Panc1 (cell line): ENCODE measurements at places on chromosomes 7 and 10. TPM values are rescaled to one million over a fixed set of nuclear protein-coding genes. Genes with fewer than 3 reads are reported as not detected.

Gene AP3M1
- total RNA-seq: 51.5 TPM

Gene CPXM2
- not detected for total RNA-seq

Gene CNNM1
- 16.6 TPM for total RNA-seq

Gene PGAM2
- total RNA-seq: 1.3 TPM

Gene CARD11
- total RNA-seq: 0.82 TPM

Gene CDNF
- 0.39 TPM for total RNA-seq

Gene BRAF
- 26.3 TPM for total RNA-seq

Gene CYP3A5
- 0.31 TPM for total RNA-seq

Gene CCL24
- total RNA-seq: not detected

Gene NEBL
- total RNA-seq: 32.3 TPM

Gene MYPN
- 39.1 TPM for total RNA-seq

Gene CPA1
- 7.6 TPM for total RNA-seq

Gene STAG3
- 1.7 TPM for total RNA-seq

Gene SOSTDC1
- total RNA-seq: not detected

Gene LIPF
- not detected for total RNA-seq

Gene ITGB8
- total RNA-seq: 4.9 TPM

Gene IDI2
- total RNA-seq: not detected

DNA sequence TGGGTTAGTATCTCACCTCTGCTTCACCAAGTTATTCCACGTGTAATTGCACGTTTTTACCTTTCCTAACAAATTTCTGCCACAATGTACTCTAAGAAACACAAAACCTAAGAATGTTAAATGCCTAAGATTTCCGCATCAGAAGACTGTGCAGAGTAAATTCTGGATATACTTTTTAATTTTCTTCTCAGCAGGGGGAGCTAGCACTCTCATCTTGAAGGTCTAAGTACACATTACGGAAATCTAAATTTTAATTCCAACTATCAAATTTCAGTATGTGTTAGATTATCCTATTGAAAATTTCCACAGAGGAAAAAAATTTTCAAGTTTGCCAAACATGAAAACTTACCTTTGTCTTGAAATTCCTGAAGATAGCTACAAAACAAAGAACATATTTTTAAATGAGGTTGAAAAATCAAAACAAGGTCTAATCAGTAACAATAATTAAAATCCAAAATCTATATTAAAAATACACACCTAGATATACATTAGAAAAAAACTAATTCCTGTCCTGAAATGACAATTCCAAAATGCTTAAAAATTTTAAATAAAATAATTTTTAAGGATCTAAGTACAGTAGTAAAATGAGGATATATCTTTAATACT is 10.5 kb downstream of the SKAP2 start:
- DNase-seq: no peak

GRCh38 chr7:109901926-109902325 is 1189.0 kb upstream of the LRRN3 start:
- no peak for DNase-seq

DNA sequence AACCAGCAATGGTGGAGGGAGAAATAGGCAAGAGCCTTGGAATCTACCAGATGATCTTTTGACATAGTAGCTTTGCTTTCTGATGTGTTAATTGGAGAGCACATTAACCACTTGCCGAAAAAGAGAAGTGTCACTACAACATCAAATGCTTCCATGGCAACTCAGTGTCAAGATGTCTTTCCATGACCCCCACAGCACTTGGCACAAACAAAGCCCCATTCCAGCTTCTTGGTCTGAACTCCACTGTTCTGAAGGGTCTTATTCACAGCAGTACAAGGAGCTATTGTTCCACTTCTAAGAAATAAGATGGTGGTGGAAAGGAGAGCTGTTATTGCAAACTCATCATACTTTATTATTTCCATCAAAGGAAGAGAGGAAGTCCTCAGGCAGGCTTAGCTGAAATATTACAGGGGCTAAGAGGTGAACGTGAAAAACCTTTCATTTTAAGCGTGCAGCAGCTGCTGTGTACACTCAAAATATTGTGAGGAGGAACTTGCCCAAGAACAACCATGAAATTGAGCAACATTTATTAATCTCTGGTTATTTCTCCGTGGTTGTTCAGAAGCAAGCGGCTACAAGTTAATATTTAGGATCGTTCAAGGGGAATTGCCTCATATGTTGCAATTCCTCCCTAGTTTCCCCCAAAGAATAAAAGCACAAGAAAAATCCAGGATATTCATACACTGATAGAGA is 354.8 kb upstream of the CELF2 start:
- DNase-seq: no peak

- no peak for DNase-seq
Measured at GRCh38 chr10:123031124-123031523, 22.3 kb downstream of the ACADSB start.

DNA sequence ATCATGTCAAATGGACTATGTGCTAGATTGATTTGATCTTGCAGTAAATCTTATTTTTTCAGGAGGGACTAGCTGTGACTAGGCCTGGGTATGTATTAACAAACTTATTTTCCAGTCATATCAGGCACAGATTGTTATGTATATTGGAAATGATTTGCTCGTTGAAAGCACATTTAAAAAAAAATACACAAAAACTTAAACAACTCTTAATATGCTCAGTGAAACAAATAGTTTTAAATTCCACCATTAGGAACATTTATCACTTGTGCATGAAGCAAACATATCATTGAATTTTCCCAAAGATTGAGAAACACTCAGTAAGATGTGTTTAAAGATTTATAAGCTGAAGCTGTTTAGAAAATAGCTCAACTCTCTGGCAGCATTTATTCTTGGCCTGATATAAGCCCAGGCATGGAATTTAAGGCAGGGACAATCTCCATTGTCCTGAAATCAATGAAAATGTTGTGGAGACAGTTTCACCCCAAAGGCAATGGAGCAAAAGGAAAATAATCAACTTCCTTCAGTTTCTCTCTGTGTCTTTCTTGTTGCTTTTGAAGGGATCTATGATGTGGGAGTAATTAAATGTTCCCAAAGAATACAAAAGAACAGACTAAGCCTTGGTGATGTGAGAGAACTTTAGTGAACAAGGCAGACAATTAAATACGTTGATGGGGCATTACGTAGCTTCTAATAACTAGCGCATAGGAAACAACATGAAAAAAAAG is 250.3 kb downstream of the GPR37 start:
- DNase-seq: no peak

GRCh38 chr10:95193944-95194343 is at the start of gene ACSM6:
Gene ACSM6, plus strand, starts transcription at chr10:95194238. Its CDS starts 248 bp downstream, at chr10:95194486.
- no peak for DNase-seq

DNA sequence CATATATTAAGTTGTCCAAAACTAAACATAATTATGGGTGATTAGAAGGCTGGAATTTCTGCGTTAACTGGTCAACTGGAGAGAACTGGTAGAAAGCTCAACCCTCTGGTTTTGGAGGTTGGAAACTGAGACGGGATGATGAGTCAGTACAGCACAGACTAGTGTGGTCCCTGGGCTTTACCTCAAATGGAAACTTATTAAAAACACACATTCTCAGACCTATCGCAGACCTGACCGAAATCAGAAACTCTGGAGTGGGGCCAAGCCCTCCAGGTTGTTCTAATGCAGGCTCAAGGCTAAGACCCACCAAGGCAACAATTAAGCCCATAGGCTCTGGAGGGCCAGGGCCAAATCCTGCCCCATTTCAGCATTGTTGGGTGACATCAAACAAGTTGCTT is 136.9 kb downstream of the KCNMA1 start:
- DNase-seq: no peak

DNA sequence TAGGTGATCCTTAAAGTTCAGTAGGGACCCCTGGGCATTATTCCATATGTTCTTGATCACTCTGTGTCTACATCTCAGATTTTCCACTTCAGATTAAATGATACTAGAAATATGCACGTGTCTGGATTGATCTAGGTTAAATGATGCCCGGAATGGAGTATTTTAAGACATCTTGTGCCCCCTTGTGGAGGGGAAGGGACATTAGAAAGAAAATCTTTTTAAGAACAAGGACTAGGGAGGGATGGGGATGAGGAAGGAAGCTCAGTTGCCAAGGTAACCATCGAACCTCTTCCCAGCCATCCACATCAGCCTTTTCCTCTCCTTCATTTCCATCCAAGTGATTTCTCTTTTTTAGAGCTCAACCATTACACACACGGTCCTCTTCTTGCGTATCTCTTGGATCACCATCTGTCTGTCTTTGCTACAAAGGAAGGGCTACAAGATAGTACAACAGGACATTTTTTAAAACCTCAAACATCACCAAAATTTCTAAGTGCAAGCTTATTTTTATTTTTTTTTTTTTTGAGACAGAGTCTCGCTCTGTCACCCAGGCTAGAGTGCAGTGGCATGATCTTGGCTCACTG is 40.5 kb downstream of the PRSS2 start:
- DNase-seq: no peak

DNA sequence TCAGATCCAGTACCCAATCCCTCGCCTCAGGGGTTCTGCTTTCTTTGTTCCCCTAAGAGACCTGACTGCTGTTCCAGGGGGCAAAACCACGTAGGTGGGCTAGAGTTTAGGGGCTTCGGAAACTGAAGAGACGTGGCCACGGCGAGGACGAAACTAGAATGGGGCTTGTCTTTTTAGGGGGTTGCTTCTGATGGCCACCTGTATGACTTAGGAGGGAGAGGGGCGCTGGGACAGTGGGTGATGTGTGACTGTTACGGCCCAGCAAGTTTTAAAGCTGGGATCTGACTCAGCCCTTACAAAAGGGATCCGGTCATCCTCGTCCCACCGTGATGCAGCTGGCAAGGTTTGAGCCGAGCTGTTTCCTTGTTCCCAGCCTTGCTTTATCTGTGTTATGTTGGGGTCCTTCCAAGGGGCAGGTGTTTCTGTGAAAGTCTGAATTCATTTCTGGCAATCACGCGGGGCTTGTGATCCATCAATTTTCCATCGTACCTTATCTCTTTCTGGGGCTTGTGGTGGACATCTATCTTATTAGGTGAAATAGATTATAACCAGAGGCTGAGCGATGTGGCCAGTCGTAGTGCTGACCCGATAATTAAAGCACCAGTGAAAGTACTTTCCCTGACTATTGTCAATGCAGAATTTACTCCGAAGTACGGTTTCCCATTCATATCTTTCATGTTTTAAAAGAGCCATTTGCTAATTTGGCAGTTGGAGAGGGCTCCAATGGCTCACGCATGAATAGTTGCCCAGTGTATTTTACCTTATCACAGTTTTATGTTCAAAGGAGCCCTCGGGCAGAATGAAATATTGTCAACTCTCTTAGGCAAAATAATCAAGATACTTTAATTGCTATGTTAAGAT is 830 bp downstream of the MET start:
- DNase-seq: no peak

DNA sequence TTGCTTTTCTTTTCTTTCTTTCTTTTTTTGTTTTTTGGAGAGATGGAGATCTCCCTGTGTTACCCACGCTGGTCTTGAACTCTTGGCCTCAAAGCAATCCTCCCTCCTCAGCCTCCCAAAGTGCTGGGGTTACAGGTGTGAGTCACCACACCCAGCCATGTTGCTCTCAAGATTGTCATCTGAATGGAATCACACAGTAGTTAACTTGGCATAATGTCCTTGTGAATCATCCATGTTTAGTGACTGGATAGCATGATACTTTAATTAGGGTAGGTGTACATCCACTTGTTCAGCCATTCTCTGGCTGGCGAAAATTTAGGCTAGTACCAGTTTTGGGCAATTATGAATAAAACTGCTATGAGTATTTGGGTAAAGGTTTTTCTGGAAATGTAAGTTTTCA is 15.4 kb upstream of the GRB10 start:
- DNase-seq: no peak

GRCh38 chr10:61784354-61785133 is 117.0 kb upstream of the ARID5B start:
- DNase-seq: no peak

- no peak for DNase-seq
Measured at GRCh38 chr7:78018641-78019446, 220.3 kb downstream of the PHTF2 start.

- no peak for DNase-seq
Measured at GRCh38 chr7:152871005-152871677, 111.6 kb downstream of the ACTR3B start.

GRCh38 chr7:78779788-78780187 is 673.7 kb downstream of the MAGI2 start:
- no peak for DNase-seq

DNA sequence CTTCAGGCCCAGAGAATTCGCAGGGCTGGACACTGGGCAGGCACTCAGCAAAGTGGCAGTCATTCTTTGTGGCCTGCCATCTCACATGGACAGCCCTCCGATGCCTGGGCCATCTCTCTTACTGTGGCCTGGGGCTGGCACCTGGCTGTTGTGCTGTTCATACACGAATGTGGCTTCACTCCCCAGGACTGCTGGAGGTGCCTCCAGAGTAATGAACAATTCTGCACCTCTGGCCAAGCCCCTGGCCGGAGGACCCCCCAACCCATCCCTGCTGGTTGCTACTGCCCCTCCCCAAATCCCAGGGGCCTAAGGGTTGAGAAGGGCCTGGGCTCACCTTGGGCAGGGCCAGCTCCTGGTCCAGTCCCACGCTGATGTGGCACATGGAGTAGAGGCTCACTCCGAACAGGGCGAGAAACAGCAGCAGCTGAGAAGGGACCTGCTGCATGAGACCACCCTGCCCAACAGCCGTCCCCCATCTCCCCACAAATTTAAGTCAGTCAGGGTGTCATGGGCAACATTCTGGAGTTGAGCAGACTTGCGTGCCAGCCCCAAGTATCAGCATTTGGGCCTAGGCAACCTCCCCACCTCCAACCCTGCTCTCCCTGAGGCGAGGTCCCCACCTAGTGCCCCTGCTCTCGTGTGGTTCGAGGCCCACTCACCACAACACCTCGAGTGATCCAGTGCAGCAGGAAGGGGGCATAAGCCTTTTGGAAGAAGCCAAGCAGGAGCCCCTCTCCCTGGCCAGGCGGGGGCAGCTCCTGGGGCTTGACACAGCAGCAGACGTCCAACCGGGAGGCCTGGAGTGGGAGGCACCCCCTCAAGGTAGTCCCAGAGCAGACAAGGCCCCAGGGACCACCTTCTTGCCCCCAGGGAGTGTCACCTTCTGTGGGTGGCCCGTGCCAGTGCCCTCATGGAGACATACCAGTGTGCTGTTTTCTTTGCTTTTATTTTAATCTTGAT is 9.4 kb downstream of the NPC1L1 start:
- DNase-seq: no peak

DNA sequence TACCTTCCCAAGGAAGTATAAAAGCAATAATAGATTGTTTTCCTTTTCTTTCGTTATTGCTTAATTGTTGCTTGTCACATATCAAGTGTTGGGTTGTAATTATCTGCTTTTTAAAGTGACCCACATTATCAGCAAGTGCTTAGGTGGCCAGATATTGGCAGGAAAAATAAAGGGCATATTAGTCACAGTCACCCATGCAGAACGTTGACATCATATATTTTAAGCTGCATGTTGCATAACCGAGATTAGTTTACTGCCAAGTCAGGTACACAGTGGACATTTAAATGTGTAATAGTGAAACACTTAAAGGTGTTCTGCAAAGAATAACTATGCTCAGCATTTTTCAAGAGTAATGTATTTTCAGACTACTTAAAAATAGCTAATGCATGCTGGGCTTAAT is 11.4 kb downstream of the NEBL start:
- no peak for DNase-seq

GRCh38 chr10:10794046-10794445 is 223.6 kb upstream of the CELF2 start:
- no peak for DNase-seq

- DNase-seq: no peak
Measured at GRCh38 chr7:118473271-118473670, 248.8 kb downstream of the ANKRD7 start.

- no peak for DNase-seq
Measured at GRCh38 chr7:114931656-114932011, 9.7 kb downstream of the MDFIC start.

- no peak for DNase-seq
Measured at GRCh38 chr10:35447693-35448407, 111.5 kb downstream of the CCNY start.

GRCh38 chr10:112352044-112352443 is 21.9 kb upstream of the ACSL5 start:
- DNase-seq: no peak
